ENCODE measurements at places on chromosomes 6 and 20.

GRCh38 chr6:91926827-91927226 lies 1340.0 kb upstream of the MAP3K7 start:
- DNase-seq: no peak

- DNase-seq: no peak
Observed at GRCh38 chr6:39213195-39213920, 15.9 kb downstream of the KCNK5 start.

GRCh38 chr6:1312203-1312472 lies 240 bp downstream of the FOXQ1 start:
- no peak for DNase-seq

DNA sequence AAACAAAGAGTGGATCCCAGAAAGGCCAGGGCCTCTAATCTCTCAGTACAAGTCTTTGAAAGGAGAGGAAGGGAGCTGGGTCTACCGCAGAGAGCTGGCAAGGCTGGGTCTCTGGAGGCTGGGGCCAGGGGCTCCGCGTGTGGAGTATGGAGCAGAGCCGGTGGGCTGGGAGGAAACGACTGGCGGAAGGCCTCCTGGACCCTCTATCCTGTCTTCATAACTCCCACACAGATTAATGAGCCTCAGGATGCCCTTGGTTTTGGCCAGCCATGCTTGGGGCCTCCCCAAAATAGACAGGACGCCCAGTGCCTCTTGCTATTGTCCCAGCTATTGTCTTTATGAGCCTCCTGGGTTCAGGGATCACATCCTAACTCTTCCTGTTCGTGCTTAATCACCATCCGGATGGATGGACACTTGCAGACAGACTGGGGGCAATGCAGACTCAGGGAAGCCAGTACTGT lies 306.4 kb downstream of the DHX35 start:
- no peak for DNase-seq

- DNase-seq: peak; percentile 87
Observed at GRCh38 chr6:26156850-26157250, 69.6 kb downstream of the HFE start.

DNA sequence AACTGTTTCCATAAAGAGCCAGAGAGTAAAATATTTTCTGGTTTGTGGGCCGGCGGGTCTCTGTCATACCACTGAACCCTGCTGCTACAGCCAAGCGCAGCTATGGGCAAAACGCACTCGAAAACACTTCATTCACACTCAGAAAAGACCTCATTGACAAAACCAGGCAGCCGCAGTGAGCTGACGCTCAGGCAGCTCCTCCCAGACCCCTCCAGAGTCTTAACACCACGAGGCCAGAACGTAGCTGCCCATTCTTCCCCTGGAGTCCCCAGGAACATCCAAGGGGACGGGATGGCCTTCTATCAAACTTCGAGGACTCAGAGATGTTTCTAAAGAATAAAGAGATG lies 35.6 kb upstream of the ZBP1 start:
- DNase-seq: no peak

DNA sequence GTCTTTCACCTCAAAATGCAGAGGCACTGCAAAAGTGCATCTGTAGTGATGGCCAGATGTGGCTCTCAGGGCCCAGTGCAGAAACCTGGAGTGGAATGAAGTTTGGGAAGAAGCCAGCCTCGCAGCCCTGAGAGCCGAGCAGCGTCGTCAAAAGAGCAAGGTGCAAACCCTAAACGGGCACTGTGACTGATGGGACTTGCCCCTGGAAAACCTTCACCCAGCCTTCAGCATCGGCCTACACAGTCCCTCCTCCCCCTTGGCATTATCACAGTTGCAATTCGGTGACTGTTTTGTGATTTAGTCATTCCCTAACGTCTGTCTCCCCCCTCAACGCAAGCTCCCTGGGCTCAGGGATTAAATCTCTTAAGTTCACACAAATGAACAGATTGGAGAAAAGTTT lies 38.6 kb downstream of the TAF4 start:
- no peak for DNase-seq

GRCh38 chr6:113610377-113610988 lies 246.7 kb upstream of the MARCKS start:
- no peak for DNase-seq

- no peak for DNase-seq
Observed at GRCh38 chr20:14288341-14289330, 48.8 kb downstream of the FLRT3 start.

Data from activated CD4-positive, alpha-beta T cell treated with anti-CD3 and anti-CD28 coated beads, Interleukin-2, amount 50 U/mL, for 16 hours (primary cell).